ENCODE measurements at places on chromosomes 7 and 10. TPM values are rescaled to one million over a fixed set of nuclear protein-coding genes. Genes with fewer than 3 reads are reported as not detected.

The SPACDR gene
- total RNA-seq: 1.7 TPM

The LIMK1 gene
- total RNA-seq: 18.3 TPM

The GALNT17 gene
- total RNA-seq: not detected

The PSMG3 gene
- total RNA-seq: 15.8 TPM

The ZNF37A gene
- total RNA-seq: 17.5 TPM

The WDR37 gene
- total RNA-seq: 10.4 TPM

The UCN3 gene
- total RNA-seq: not detected

The NUTM2E gene
- under 0.01 TPM for total RNA-seq

The CDHR3 gene
- 2.5 TPM for total RNA-seq

The SMO gene
- 4.8 TPM for total RNA-seq

The DPYSL4 gene
- total RNA-seq: 7.6 TPM

The CTAGE6 gene
- total RNA-seq: 0.58 TPM

The PNLIP gene
- total RNA-seq: not detected
